ENCODE measurements at places on chromosomes 3 and 15. TPM values are rescaled to one million over a fixed set of nuclear protein-coding genes. Genes with fewer than 3 reads are reported as not detected.

Gene FBXO22
- total RNA-seq: 36.7 TPM

Gene GPR149
- total RNA-seq: not detected

Gene CCR5
- total RNA-seq: not detected

Gene DNAJC13
- 27.1 TPM for total RNA-seq

Gene PCNP
- 46.7 TPM for total RNA-seq

Gene ERICH6
- total RNA-seq: not detected

Gene INKA1
- total RNA-seq: 2.5 TPM

Gene KCNAB1
- total RNA-seq: not detected

Gene EFCC1
- total RNA-seq: not detected

Gene CHRM5
- total RNA-seq: not detected

Gene C3orf49
- total RNA-seq: not detected

Gene XCR1
- not detected for total RNA-seq

Gene SLC12A1
- not detected for total RNA-seq

Gene PP2D1
- total RNA-seq: not detected

Gene BCHE
- 10.0 TPM for total RNA-seq

Gene CD200R1
- total RNA-seq: not detected

Gene THBS1
- 99.2 TPM for total RNA-seq

Gene PDCD10
- 46.2 TPM for total RNA-seq

Gene CX3CR1
- 0.15 TPM for total RNA-seq

Gene EHD4
- 27.4 TPM for total RNA-seq

Gene ZNF280D
- total RNA-seq: 10.9 TPM

Gene OR5K4
- not detected for total RNA-seq

Gene MKRN3
- total RNA-seq: under 0.01 TPM

Gene CEMIP
- total RNA-seq: 2.7 TPM

Gene CCDC39
- not detected for total RNA-seq

Gene ZBTB20
- 4.9 TPM for total RNA-seq

Gene ZNF385D
- total RNA-seq: 1.3 TPM

Gene TMC3
- total RNA-seq: not detected

Gene LTK
- total RNA-seq: 0.50 TPM

Gene ACTL6A
- 151 TPM for total RNA-seq

Gene PRR20G
- not detected for total RNA-seq

Gene GMPPB
- total RNA-seq: 50.3 TPM

Gene CCR9
- total RNA-seq: not detected

Gene CASR
- not detected for total RNA-seq

Gene TNIK
- 4.0 TPM for total RNA-seq

Gene ECT2
- total RNA-seq: 57.0 TPM

Gene MCF2L2
- 3.2 TPM for total RNA-seq

Gene RARRES1
- total RNA-seq: 36.8 TPM

Gene ARGFX
- total RNA-seq: not detected

Gene ARNT2
- total RNA-seq: 8.4 TPM

Gene UACA
- total RNA-seq: 24.2 TPM

Gene NPAP1
- not detected for total RNA-seq

Gene CHSY1
- total RNA-seq: 23.8 TPM

Gene TRH
- total RNA-seq: not detected

Gene CPNE9
- total RNA-seq: under 0.01 TPM

Gene MORC1
- not detected for total RNA-seq

Gene AGBL1
- not detected for total RNA-seq

Gene PXK
- 40.3 TPM for total RNA-seq

Gene SV2B
- not detected for total RNA-seq

Gene TMEM39A
- total RNA-seq: 33.3 TPM

Gene SMAD6
- 7.1 TPM for total RNA-seq

Gene ASB14
- total RNA-seq: not detected

Gene RFTN1
- total RNA-seq: 19.3 TPM

Gene HCLS1
- total RNA-seq: 1.2 TPM

Gene SLC6A20
- not detected for total RNA-seq

Gene IL20RB
- total RNA-seq: 3.0 TPM

Gene CLEC3B
- total RNA-seq: 23.4 TPM

Gene LRTM1
- total RNA-seq: not detected
